Activated T-cell treated with anti-CD3 and anti-CD28 coated beads for 1 hour (primary cell): ENCODE measurements at places on chromosomes 4 and X.

GRCh38 chrX:34918091-34918736 is 24.4 kb upstream of the FAM47B start:
- DNase-seq: no peak

DNA sequence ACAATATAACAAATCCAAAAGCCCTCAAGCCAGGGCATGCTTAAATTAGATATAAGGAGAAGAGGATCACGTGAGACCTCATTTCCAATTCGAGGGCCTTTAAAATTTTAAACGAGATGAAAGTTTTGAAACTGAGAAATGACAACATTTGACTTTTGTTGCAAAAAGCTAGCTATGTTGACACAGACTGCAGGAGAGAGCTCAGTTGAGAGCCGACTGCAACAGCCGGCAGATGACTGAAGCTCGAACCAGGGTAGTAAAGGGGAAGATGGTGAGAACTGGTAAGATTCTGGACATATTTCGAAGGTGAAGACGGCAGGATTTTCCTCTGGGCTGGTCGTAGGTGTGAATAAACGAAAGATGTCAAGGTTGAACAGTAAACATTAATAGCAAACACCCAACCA is 773 bp downstream of the PRMT9 start:
- no peak for DNase-seq

- DNase-seq: peak; percentile 17
These were observed 48.5 kb downstream of the PRPS1 start for GRCh38 chrX:107676559-107677378.

DNA sequence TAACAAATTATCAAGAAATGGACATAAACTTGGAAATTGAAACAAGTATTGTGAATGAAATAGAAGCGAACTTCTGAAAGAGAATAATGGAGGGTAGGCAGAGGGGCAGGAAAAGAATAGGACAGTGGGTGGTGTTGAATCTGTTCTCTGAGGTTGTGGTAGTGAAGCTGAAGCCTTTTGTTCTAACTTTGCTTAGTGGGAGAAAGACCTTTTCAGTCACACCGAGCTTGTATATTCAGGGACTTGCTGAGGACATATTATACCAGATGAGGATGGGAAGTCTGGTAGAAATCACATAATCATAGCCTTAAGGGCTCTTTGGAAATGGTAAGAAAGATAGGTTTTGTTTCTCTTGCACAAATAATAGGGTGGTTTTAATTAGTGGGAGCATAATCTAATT is 115.4 kb upstream of the NDST4 start:
- no peak for DNase-seq
